Sigmoid colon (tissue), 7 donors: ENCODE measurements at places on chromosomes 5 and 9. TPM values are rescaled to one million over a fixed set of nuclear protein-coding genes. Genes with fewer than 3 reads are reported as not detected.

- H3K27me3 ChIP-seq = no peaks in the 10 kb centered on the region
- DNase-seq = no peak
- no peak overlapping the region for H3K27ac ChIP-seq
- H3K4me1 ChIP-seq = peaks cover 3% of the 10 kb centered on the region
- peaks cover 7% of the 10 kb centered on the region for H3K36me3 ChIP-seq
Observed at GRCh38 chr9:86324308-86324707, 29.9 kb downstream of the TUT7 start.

- H3K27ac ChIP-seq = no peak overlapping the region
- H3K36me3 ChIP-seq = no peaks in the 10 kb centered on the region
- no peak overlapping the region for H3K4me3 ChIP-seq
- DNase-seq = no peak
Observed at GRCh38 chr9:35303567-35303966, 141.8 kb downstream of the UNC13B start.

DNA sequence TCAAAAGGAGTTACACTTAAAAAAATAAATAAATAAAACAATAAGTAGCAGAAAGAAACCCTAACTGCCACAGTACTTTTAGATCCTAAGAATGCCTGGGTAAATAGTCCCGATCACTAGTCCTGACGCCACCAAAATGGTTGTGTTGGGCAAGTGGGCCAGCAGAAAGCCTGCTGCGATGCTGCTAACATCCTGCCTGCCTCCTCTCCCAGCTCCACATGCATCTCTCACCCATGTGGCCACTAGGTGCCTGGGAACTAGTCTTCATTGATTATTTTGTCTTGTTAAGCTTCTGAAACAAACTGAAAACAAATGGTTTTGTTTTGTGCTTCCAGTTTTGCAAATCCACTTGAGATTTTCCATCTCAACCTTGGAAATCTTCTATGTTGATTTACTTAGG, 54.4 kb upstream of the TRAF1 start:
- no peaks in the 10 kb centered on the region for H3K27me3 ChIP-seq
- no peaks in the 10 kb centered on the region for H3K4me1 ChIP-seq
- H3K27ac ChIP-seq = no peak overlapping the region

DNA sequence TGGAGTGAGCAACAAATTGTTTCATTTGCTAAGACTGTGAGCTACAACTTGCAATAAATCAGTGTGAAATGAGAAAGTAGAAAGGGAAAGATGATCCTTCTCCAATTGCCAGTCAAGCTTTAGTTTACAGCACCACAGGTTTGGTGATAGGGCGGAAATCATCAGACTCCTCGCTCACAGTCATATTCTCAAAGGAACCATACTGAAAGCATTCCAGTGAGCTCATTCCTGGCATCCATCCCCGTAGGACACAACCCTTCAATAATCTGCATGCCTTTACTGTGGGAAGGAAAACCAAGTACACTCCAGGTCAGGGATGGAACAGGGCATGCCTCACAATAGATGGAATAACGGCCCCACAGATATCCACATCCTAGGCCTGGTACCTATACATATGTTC, 80.7 kb downstream of the FSTL4 start:
- no peak overlapping the region for H3K27ac ChIP-seq
- peaks cover 20% of the 10 kb centered on the region for H3K4me1 ChIP-seq
- H3K4me3 ChIP-seq = no peak overlapping the region
- no peaks in the 10 kb centered on the region for H3K27me3 ChIP-seq

Gene FCHSD1
- 31.3 TPM for total RNA-seq

DNA sequence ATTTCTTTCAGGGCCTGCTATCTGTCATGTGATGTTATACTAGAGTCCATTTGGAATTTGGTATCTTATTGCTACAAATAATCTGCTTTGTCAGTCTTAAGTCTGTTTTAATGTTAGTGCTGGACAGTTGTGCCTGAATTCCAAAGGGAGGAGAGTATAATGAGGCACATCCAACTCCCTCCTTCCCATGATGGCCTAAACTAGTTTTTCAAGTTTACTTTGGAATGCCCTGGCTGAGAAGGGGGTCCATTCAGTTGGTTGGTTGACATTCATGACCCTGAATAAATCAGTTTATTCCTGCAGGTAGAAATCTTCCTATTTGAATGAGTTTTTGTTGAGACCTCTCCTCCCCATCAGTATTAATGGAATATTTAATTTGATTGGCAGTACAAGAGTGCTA, 9.4 kb upstream of the LRRTM2 start:
- no peaks in the 10 kb centered on the region for H3K27me3 ChIP-seq
- no peaks in the 10 kb centered on the region for H3K4me1 ChIP-seq
- peaks cover 3% of the 10 kb centered on the region for H3K36me3 ChIP-seq

Gene TLX3
- total RNA-seq = not detected

Gene LHX3
- not detected for total RNA-seq

GRCh38 chr9:12554636-12555035, 138.5 kb upstream of the TYRP1 start:
- no peaks in the 10 kb centered on the region for H3K4me1 ChIP-seq
- no peaks in the 10 kb centered on the region for H3K27me3 ChIP-seq
- no peak overlapping the region for H3K27ac ChIP-seq
- DNase-seq = no peak
- no peak overlapping the region for H3K4me3 ChIP-seq

Gene BTNL3
- total RNA-seq = 0.36 TPM

DNA sequence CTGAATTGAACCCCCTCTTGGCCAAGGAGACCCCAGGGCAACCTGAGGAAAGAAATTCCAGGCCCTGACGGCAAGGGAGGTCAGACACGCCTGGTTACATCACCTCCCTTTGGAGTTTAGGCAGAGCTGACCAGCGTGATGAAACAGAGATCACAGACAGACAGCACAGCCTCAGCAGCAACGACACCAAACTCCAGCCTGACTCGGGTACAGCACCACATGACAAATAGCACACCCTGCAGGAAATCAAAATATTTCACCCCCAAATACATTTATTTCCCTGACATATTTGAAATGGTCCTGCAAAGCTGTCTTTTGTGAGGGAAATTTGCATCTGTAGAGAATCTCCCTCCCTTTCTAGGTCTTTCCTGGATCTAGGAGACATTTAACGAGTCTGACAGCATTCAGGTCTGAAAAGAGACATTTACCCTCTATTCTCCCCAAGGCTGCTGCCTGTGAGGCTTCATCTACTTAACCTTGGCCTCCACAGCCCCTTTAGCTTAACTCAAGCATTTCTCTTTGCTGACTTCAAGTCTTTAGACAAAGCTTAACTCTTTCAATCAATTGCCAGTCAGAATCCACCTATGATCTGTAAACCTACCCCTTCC, 2.6 kb downstream of the QSOX2 start:
- H3K27ac ChIP-seq = no peak overlapping the region
- H3K4me1 ChIP-seq = peaks cover 12% of the 10 kb centered on the region
- H3K36me3 ChIP-seq = no peaks in the 10 kb centered on the region
- H3K4me3 ChIP-seq = no peak overlapping the region

- H3K27me3 ChIP-seq = no peaks in the 10 kb centered on the region
- DNase-seq = peak; percentile 78
- peaks cover 91% of the 10 kb centered on the region for H3K4me1 ChIP-seq
- H3K36me3 ChIP-seq = no peaks in the 10 kb centered on the region
- peak overlapping the region; percentile 74 for H3K27ac ChIP-seq
Observed at GRCh38 chr9:136079211-136079915, 15.7 kb downstream of the NACC2 start.

Gene TMC1
- total RNA-seq = not detected

- no peaks in the 10 kb centered on the region for H3K27me3 ChIP-seq
- H3K36me3 ChIP-seq = no peaks in the 10 kb centered on the region
- no peak overlapping the region for H3K27ac ChIP-seq
- H3K4me3 ChIP-seq = no peak overlapping the region
- H3K4me1 ChIP-seq = no peaks in the 10 kb centered on the region
Observed at GRCh38 chr5:76245590-76245989, 157.5 kb upstream of the IQGAP2 start.

DNA sequence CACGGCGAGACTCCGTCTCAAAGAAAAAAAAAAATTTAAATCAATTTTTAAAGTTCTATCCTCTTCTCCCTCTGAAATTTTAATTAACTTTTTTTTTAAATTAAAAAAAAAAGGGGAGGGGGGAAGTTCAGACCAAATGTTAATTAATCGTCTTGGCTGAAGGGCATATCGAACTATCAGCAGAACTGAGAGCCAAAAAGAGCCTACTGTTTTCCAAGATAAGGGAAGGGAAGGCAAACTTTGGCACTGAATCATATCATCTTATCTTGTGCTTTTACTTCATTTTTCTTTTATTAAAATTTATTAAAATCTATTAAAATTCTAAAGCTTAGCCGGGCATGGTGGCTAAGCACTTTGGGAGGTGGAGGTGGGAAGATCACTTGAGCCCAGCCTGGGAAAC, 45.9 kb upstream of the MTMR12 start:
- no peak overlapping the region for H3K4me3 ChIP-seq
- no peak overlapping the region for H3K27ac ChIP-seq
- DNase-seq = no peak
- H3K4me1 ChIP-seq = no peaks in the 10 kb centered on the region
- peaks cover 96% of the 10 kb centered on the region for H3K36me3 ChIP-seq

- H3K4me3 ChIP-seq = no peak overlapping the region
- DNase-seq = no peak
- H3K27me3 ChIP-seq = no peaks in the 10 kb centered on the region
Observed at GRCh38 chr5:156543348-156544145, 216.6 kb downstream of the SGCD start.

DNA sequence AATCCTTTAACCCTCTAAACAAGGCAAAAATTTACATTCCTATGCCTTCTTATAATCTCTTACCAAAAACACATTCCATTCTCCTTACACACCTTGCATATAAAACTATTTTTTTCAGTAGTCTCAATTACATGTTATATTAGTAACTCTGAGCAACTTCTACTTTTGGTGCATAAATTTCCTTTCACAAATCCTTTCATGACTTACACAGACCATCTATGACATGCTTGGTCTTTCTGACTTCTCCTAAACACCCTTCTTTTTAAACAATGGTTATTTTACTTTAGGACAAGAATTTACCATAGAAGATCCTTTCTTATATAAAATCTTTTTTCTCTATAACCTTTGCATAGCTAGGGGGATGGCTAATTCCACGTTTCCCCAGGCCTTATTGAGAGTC, 208.0 kb upstream of the ARRDC3 start:
- DNase-seq = no peak
- no peaks in the 10 kb centered on the region for H3K27me3 ChIP-seq
